GF-D8 (cell line): ENCODE measurements at places on chromosomes 1 and 21.

DNA sequence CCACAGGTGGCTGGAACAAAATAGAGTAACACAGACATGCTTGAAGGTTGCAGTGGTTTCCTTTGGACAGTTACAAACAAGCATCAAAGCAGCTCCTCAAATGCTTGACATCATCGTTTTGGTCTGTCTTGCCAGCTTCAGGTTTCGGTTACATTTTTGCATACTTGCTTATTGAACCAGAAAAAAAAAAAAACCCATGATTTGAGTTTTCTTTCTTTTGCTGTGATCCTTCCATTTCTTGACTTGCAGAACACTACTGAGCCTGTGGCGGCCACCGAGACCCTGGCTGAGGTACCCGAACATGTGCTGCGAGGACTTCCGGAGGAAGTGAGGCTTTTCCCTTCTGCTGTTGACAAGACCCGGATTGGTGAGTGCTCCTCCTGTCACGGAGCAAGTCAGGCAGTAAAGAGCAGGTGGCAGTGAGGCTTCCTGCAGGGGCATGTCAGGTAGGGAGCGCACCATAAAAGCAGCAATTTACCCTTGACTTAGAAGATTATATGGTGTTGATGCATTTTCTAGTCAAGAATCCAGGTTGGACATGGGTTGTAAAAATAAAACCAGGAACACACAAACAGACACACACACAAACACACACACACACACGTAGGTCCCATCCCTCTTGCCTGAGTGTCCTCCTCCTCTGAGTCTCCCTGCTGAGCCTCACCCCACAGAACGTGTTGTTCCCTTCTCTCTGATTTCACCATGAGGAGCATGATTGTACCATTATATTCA lies 30.9 kb downstream of the PRDM2 start:
- DNase-seq = peak; percentile 81

- no peak for DNase-seq
These were observed 204.6 kb upstream of the TMPRSS15 start for GRCh38 chr21:18608226-18608625.

GRCh38 chr1:34156739-34157138 lies 8.3 kb downstream of the CSMD2 start:
- no peak for DNase-seq

GRCh38 chr1:224383218-224383617 lies 26.5 kb downstream of the CNIH4 start:
- no peak for DNase-seq

- no peak for DNase-seq
These were observed 846 bp downstream of the HMGB4 start for GRCh38 chr1:33864460-33865389.

DNA sequence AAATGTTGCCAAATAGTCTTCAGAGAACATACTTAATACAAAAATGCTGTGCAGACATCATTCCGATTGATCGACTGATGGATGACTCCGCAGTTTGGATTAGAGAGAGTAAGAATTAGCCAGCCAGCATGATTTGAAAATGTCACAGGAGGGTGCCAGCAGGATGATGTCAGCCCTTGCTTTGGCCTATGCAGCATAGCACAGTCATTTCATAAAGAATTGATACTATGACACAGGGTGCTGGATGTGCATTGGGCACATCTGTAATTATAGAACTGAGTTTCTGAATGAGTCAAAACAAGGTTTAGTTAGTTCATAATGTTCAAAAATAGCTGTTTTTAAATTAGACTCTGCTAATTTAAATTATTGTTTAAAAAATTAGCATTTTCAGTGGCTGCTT lies 21.6 kb upstream of the TRAF5 start:
- DNase-seq = no peak

GRCh38 chr1:152577168-152577567 lies 3.1 kb downstream of the LCE3D start:
- DNase-seq = no peak

- DNase-seq = no peak
These were observed 277.1 kb upstream of the SGIP1 start for GRCh38 chr1:66256629-66257572.

DNA sequence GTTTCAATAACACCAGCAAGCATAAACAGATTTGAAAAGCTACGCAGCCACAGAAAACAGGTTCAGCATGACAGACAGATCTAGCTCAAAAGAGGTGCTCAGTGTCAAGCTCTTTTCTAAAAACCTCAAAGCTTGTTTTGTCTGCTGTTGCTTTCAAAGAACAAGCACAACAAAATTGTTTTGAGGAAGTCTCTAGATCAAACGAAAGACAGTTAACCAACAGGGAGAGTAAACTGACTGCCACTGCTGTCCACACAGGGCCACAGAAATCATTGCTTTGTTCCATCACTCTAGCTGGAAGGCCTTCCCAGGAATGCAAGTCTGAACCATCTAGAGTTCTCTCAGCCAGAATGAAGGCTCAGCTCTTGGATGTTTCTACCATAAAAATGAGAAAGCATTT lies 12.8 kb downstream of the APP start:
- no peak for DNase-seq

GRCh38 chr1:10765734-10766478 lies 30.5 kb downstream of the CASZ1 start:
- DNase-seq = no peak

DNA sequence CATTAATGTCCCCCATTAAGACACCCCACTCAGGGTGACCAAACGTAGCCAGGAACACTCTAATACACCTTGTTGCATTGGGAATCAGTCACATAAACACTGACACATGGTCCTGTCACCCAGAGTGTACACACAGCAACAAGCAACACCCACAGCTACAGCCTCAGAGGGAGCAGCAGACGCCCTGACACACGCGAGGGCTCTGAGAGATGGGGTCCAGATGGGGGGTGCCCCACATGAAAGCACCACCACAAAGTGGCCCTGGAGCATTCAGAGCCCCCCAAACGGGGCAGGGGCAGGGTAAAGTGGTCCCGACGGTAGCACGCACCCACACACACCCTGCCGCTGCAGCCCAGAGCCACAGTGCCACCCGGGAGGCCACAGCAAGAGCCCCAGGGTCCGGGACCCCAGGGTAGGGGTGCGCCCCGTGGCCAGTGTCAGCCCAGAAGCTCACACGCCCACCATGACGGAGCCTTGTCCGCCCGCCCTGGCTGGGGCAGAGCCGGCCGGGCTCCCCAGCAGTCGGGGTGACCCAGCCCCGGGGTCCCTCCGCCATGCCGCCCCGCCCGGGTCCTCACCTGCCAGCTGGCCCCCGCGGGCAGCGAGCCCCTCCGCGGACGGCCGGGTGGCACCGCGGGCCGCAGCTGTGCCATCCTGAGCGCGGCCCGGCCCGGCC lies 47.3 kb downstream of the RAP1GAP start:
- no peak for DNase-seq

GRCh38 chr1:24709791-24710441 lies 35.3 kb upstream of the CLIC4 start:
- DNase-seq = no peak

GRCh38 chr1:58823481-58824010 lies 39.7 kb upstream of the JUN start:
- DNase-seq = no peak

GRCh38 chr1:192407206-192407605 lies 90.4 kb downstream of the RGS21 start:
- no peak for DNase-seq

GRCh38 chr1:119732465-119733168 lies 20.9 kb downstream of the PHGDH start:
- no peak for DNase-seq

- no peak for DNase-seq
These were observed 25.5 kb upstream of the LYST start for GRCh38 chr1:235892202-235892601.

DNA sequence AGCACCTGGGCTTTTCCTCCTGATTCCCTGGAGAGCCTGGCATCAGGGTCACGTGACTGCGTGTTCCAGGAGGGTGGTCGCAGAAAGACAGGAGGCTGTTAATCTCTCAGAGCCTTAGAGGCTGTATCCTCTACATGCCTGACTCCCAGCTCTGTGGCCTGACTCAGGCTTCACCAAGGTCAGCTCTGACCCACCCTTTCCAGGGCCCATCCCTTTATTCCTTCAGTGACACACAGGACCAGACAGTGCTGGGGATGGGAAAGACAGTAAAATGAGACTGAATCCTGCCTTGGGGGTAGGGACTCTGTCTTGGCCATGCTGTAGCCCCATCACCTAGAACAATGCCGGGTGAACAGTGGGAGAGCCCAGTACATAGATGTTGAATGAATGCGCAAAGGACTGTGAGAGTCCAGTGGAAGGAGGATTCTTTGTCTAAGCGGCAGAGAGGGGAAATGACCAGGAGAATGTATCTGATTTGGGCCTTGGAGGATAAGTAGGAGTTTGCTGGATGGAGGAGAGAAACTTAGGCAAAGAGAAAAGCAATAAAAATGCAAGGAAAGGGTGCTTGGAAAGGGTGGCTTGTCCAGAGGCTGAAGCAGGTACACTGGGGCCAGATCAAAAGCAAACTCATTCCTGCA lies 33.0 kb downstream of the EPHX1 start:
- DNase-seq = no peak

DNA sequence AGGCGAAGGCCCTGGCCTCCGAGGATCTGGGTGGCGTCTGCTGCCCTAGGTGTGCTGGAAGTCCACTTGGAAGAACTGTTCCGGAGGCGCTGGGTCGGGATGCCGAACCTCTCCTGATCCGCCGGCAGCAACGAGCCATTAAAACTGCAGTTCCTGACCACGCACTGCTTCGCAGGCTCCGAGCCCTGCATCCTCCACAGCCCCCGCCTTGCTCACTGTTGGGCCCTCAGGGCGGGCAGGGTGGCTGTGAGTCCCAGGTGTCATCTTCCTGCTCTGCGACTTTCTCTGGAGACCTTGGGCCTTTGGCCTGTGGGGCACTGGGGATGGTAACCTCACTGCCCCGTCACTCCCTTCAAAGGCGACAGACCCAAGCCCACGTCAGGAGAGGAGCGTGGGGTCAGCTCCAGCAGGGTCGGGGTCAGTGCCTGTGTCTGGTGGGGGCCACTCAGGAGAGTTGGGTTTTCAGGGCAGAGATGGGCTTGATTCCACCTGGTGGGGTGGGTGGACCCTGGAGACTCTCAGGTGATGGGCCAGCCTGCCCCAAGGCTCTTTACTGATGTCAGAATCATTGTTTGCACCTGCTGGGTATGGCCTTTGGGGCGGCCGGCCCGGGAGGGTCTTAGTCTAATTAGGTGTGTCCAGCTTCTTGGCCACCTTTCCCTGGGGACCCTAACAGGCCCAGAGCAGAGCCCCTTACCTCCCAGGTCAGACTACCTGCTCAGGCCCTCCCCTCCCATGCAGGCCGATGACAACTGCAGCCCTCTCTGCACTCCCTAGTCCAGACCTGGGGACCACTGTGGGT lies 3.1 kb downstream of the PRXL2B start:
- no peak for DNase-seq

DNA sequence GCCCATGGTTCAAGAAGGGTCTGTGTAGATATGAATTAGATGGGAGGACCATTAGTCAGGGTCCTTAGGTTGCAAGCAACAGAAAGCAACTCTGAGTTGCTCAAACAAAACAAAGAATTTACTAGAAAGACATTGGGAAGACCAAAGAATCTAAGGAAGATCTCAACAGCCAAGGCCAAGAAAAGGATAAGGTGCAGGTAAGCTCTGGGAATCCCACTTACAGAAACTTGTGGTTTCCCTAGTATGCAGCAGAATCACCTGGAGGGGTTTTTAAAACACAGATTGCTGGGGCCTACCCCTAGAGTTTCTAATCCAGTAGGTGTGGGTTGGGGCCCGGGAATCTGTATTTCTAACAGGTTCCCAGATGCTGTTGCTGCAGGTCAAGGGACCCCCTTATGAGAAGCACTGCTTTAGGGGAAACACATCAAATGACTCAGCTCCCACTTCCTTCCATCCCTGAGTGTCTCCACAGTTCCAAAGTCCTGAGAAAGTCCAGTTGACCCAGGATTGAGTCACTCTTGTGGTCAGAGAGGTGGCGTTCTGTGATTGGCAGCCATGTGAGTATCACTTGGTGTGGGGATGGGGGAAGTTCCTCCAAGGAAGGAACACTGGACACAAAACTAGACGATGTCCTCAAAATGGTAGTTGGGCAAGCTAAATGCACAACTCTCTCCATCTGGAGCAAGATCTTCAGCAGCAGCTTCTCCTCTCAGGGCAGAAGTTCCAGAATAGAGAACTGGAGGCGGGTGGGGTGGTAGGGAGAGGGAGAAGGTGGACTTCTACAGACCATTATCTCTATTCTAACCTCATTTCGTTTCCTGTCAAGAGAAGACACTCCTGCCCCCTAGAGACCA lies 24.2 kb upstream of the EYA3 start:
- DNase-seq = peak; percentile 54

DNA sequence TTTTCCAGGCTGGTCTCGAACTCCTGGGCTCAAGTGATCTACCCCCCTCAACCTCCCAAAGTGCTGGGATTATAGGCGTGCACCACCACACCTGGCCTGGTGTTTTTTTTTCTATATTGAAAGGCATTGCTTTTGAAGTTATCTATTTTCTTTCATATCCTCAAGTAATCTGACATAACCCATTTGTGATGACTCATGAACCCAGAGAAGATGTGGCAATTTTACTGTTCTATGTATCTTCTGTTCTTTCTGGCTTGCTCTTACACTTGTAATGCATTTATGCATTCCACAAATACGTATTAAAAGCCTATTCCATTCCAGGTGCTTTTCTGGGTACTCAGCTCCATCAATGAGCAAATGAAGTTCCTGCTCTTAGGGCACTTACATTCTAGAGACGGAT lies 29.9 kb upstream of the ERRFI1 start:
- DNase-seq = no peak

DNA sequence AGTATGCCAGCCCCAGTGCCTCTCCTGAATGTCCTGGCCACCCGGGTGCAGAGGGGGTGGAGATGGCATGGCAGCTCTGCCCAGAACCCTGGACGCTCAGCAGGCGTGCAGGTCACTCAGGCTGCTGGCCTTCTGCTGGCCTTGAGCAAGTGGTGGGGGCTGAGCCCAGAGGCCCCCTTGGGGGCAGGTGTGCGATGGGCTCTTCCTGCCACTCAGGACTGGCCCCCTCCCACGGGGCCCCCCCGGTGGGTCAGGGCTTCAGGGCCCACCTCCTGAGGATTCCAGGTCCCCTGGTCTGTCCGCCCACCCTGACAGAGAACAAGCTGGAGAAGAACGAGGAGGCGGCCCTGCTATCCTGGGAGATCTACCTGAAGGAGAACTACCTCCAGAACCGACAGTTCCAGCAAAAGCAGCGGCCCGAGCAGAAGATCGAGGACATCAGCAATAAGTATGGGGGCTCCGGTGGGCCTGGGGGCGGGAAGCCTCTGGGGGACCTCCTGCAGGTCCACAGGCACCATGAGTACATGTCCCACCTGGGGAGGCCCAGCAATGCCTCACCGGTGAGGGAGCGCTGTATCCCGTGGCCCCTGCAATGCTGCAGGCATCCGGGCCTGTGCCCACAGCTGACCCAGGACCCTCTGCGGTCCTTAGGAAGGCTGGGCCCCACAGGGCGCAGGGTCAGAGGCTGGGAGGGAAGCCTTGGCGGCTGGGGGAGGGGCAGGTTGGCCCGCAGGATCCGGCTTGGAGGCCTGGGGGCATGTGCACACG lies 37.0 kb upstream of the LRRC3 start:
- DNase-seq = no peak

DNA sequence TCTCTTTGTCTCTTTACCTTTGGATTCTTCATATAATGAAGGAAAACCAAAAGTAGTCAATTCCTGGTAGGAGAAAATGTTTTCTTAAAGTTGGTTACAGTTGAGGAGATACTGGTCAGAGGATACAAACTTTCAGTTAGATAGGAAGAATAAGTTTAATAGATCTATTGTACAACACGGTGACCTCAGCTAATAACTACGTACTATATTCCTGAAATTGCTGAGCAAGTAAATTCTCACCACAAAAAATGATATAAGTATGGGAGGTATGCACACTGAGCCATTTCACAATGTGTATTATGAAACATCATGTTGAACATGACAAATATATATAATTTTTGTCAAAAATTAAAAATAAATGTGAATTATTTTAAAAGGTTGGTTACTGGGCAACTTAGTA lies 20.4 kb downstream of the SSX2IP start:
- no peak for DNase-seq

- no peak for DNase-seq
These were observed 54.8 kb downstream of the PIK3R3 start for GRCh38 chr1:46077644-46078043.
